H9 (cell line): ENCODE measurements at places on chromosomes 3 and 15. TPM values are rescaled to one million over a fixed set of nuclear protein-coding genes. Genes with fewer than 3 reads are reported as not detected.

Gene SEMA6D
- total RNA-seq: 15.8 TPM in 2 replicates

Gene ST3GAL6
- 4.7 and 6.4 TPM in 2 replicates for total RNA-seq

Gene ZBTB20
- 0.66 and 0.70 TPM in 2 replicates for total RNA-seq

Gene GPR27
- 15.5 and 17.7 TPM in 2 replicates for total RNA-seq

Gene IQCH
- total RNA-seq: 1.1 and 1.9 TPM in 2 replicates

- no peak for DNase-seq
These were observed 56.1 kb upstream of the MCF2L2 start for GRCh38 chr3:183484431-183485075.

DNA sequence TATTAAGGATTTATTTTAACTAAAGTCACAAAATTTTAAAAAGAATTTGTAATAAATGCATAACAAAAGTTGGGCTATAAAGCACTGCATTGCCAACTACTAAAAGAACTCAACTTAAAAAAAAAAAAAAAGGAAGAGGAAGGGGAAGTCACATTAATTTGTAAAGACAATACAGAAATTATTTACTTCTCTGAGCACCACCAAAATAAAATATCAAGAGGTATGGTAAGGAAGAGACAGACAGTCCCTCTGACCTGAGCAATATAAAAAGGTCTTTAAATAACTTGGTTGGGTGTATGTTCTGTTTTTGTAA is 83.5 kb downstream of the UACA start:
- no peak for DNase-seq

DNA sequence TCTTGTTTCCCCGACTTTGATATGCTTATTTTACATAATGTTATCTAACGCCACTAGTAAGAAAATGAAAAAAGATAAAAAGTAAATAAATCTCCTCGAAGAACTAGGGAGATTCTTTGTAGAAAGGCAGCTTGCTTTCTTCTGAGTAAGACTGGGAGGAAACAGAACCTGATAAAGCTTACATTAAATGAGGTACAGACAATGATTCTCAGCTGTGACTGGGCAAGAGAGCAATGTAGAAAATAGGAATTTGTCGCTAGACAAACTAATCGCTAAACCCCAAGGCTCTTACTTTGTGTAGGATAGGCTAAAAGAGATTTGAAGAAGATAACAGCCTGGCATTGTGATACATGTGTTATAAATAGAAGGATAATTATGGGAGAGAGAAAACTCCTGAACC is 919.0 kb upstream of the ALCAM start:
- no peak for DNase-seq

DNA sequence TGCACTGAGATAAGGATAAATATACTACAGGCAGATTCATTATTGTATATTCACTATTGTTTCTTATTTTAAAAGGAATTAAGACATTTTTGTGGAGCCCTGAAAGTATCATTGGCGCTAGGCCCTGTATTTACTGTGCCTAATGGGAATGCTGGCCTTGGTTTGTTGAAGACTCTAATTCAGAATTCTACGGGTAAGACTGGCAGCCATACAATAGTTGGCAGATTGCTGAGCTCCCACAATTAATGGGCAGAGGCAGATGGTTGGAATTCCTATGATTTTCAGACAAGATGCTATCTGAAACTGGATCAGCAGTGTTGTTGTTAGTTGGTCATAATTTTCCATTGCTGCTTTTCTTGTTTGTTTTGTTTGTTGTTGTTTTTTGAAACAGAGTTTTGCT is 14.7 kb downstream of the PGBD4 start:
- no peak for DNase-seq

GRCh38 chr3:135637013-135637412 is 328.5 kb upstream of the PPP2R3A start:
- no peak for DNase-seq

DNA sequence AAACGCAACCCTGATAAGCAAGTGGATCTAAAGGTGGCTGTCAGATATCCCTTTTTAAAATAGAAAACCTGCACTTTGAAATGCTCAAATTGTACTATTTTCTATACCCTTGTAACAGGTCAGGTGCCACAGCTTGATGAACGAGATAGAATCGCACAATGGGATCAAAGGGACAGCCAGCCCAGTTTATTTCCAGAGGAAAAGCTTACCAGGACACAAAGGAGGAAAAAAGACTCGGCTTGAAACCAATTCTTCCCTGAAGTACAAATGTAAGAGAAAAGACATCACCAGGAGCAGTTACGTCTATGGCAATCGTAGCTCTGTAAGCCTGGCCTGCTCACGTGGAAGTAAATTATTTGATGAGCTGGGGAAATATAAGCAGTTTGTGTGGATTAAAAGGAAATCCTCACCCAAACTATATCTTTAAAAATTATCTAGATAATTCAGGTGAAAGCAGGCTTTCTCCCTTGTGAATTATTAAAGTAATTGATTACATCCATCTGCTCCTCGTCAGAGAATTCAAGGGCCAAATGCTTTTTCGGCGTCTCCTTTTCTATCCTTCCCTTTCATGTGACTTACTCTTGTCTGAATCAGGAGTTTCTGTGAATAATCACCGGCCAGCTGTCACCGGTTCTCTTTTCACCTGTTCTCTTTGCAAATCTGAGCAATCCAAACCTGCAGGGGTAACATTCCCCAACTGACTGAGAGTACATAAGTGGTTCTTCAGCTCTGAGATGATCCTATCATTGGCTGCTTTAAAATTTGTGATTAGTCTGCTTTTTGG is 339.2 kb upstream of the ONECUT1 start:
- no peak for DNase-seq

DNA sequence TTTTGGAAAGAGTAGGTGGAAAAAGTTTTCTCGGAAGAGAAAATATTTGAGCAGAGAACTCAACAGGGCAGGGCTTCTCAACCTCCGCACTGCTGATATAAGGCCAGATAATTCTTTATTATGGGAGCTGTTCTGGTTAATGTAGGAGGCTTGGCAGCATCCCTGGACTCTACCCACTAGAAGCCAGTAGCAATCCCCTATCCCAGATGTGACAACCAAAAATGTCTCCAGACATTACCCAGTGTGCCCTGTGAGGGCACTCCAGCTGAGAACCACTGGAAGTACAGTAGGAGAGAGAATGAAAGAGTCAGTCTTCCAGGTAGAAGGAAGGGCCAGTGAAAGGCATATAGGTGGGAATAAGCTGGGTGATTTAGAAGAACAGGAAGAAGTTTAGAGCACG is 647.8 kb upstream of the ADAMTS9 start:
- DNase-seq: no peak

DNA sequence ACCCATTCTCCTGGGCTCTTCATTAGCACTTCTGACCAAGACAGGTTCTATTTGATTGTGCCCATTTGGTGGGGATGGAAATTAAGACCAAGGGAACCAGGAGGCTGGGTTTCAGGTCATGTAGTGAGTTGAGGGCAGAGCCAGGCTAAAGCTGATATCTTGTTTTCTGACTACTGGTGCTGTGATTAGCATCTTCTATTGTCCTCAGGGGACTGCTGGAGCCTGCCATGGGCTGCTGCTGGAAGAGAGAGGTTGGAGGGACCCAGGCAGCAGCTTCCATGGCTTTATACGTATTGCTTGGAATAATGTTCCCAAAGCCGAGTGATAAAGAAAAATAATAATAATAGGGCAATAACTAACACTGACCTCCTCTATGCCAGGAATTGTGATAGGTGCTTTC is 211.4 kb upstream of the ROPN1 start:
- no peak for DNase-seq

DNA sequence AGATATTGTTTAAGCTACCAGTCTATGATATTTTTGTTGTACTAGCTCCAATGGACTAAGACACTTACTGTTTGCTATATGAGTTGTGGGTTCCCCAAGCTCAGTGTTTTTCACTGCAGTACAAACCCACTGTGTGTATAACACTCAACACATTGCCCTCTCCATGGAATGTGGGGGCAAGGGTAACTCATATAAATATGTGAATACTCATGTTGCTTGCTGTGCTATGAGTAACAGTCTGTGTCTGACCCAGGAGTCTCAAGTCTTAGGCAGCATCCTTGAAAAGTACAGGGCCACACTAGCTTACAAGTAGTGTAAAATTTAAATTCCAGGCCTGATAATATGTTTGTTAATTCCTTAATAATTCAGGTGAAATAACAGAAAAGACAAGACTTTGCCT is 22.5 kb upstream of the CNTN3 start:
- no peak for DNase-seq

- DNase-seq: no peak
These were observed 53.3 kb upstream of the RAB6B start for GRCh38 chr3:133948996-133949395.

DNA sequence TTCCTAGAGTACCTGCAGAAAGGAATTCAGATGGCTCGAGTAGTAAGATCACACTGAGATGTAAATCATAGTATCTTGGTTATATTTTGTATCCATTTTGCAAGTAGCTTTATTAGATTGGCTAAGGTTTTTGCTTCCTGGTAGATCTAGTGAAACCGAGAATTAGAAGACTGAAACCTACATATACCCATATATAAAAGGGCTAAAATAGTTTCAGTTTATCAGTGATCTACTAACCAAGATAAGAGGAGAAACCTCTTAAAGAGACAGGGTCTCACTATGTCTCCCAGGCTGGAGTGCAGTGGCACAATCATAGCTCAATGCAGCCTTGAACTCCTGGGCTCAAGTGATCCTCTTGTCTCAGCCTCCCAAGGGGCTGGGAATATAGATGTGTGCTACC is 135.3 kb downstream of the PCCB start:
- no peak for DNase-seq

GRCh38 chr3:50978991-50979667 is 304.4 kb downstream of the DOCK3 start:
- peak; percentile 74 for DNase-seq
